ENCODE measurements at places on chromosomes 6 and 20.

- H3K4me1 ChIP-seq: no peaks in the 10 kb centered on the region
- H3K36me3 ChIP-seq: no peaks in the 10 kb centered on the region
- no peak for DNase-seq
- H3K27me3 ChIP-seq: no peaks in the 10 kb centered on the region
- no peak overlapping the region for H3K27ac ChIP-seq
- no peak overlapping the region for H3K4me3 ChIP-seq
These were observed 21.7 kb downstream of the SMLR1 start for GRCh38 chr6:130848945-130849344.

DNA sequence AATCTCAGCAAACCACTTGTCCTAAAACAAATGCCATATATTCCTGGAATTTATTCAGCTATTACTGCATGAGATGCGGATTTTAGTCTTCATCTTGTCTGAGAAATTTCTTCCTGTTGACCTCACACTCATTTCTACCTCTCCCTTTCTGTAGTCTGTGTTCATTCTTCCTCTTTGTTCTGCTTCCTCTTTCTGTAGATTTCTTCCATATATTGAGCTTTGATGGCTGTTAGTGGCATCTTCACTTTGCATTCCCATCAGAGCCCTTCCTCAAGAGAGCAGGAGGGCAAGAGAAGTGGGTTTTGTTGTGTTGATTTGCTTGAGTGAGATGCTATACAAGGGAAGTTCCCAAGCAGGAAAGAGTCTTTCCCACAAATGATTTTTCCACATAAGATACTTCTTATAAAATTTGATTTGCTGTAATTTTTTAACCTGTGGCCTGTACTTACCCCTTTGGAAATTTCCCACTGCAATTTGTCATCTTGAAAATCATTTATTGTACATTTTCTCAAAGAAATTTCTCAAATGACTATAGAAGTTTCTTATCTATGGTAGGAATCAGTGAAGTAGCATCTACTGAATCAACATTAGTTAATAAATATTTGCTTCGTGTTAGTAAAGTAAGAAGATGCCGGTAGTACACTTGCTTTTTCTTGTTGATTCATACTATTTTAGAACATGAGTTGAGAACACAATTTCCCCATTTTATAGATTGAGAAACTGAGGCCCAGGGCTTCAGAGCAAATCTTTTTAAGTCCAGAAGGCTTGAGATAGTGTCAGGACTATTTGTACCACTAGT, 43.8 kb downstream of the MAP3K4 start:
- no peak overlapping the region for H3K27ac ChIP-seq
- H3K27me3 ChIP-seq: no peaks in the 10 kb centered on the region
- peaks cover 5% of the 10 kb centered on the region for H3K4me1 ChIP-seq
- DNase-seq: no peak
- H3K36me3 ChIP-seq: peaks cover 3% of the 10 kb centered on the region
- no peak overlapping the region for H3K4me3 ChIP-seq

GRCh38 chr20:40970218-40970617, 58.4 kb upstream of the TOP1 start:
- no peaks in the 10 kb centered on the region for H3K36me3 ChIP-seq
- no peak overlapping the region for H3K27ac ChIP-seq
- no peaks in the 10 kb centered on the region for H3K4me1 ChIP-seq

DNA sequence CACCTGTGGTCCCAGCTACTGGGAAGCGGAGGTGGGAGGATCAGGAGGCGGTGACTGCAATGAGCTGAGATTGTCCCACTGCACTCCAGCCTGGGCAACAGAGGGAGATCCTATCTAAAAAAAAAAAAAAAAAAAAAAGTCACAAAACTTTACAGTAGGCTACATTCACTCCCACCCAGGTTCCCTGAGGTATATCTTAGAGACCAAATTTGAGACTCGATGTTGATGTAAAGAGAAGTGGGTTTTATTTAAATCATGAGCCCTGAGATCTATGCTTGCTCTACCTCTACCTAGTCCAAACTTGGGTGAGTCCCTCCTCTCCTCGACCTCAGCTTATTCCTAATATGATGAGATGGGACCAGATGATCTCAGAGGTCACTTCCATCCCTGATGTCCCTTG, 8.8 kb upstream of the DEF6 start:
- H3K4me3 ChIP-seq: no peak overlapping the region
- peaks cover 8% of the 10 kb centered on the region for H3K36me3 ChIP-seq

DNA sequence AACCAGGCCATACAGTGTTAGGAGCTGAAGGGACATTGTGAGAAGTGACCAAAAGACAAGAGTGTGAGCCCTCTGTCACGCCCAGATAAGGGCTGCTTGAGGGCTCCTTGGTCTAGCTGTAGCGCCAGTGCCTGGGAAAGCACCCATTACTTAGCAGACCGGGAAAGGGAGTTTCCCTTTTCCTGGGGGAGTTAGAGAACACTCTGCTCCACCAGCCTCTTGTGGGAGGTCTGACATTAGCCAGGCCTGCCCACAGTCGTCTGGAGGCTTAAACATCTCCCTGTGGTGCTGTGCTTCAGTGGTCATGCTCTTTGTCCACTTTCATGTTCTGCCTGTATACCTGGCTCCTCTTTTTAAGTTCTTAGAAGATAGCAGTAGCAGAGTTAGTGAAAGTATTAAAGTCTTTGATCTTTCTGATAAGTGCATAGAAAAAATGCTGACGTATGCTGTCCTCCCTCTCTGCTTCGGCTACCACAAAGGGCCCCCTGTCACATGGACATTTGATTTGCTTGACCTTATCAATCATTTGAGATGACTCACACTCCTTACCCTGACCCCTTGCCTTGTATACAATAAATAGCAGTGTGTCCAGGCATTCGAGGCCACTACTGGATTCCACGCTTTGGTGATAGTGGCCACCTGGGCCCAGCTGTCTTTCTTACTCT, 201.5 kb upstream of the ECI2 start:
- no peaks in the 10 kb centered on the region for H3K36me3 ChIP-seq
- no peak overlapping the region for H3K27ac ChIP-seq
- DNase-seq: no peak
- H3K4me3 ChIP-seq: no peak overlapping the region
- no peaks in the 10 kb centered on the region for H3K27me3 ChIP-seq

GRCh38 chr6:21887231-21888185, 294.0 kb downstream of the SOX4 start:
- H3K4me3 ChIP-seq: no peak overlapping the region
- H3K27ac ChIP-seq: no peak overlapping the region
- H3K4me1 ChIP-seq: no peaks in the 10 kb centered on the region

DNA sequence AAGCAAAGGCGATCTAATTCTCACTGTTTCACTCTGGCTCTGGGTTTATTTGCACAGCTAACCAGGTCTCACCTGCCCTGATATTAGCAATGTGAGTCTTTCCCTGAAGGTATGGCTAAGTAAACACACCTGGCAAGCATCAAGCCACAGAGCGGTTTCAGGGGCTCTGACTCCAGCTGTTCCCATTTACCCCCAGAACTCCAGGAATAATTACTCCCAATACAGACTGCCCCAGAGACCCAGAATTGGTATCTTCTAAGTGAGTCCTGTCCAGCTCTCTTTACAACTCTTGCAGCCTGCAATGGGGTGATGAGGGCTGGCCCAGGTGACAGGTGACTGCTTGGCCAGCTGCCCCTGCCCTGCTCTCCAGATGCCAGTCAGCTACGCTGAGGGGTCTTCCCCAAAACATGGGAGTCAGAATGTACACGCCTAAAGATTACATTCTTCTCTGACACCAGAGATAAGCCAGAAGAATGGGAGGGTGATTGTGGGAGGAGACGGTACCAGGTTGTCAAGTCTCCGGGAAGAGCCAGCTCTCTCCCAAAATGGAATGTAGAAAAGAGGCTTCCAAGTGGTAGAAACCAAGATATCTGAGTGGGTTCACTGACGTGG, 4.9 kb upstream of the LRRN4 start:
- H3K4me3 ChIP-seq: no peak overlapping the region
- no peaks in the 10 kb centered on the region for H3K27me3 ChIP-seq
- DNase-seq: no peak
- H3K36me3 ChIP-seq: no peaks in the 10 kb centered on the region
- no peak overlapping the region for H3K27ac ChIP-seq

DNA sequence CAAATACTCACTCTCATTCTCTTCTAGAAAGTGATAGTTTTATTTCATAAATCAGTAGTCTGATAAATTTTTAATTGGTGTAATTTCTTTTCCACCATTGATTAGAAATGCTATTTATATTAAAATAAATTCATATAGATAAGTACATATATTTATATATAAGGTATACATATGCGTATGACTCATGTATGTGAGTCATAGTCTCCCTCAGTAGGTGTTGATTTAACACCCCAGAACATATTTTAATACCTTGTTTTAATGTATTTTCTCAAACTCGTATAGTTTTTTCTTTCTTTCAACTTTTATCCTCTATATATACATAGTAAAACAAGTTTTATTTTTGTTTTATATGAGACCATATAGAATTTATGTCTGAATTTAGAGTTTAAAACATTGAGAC, 130.4 kb downstream of the PLG start:
- no peak overlapping the region for H3K27ac ChIP-seq
- no peak for DNase-seq
- H3K36me3 ChIP-seq: no peaks in the 10 kb centered on the region
- peaks cover 7% of the 10 kb centered on the region for H3K27me3 ChIP-seq
- no peaks in the 10 kb centered on the region for H3K4me1 ChIP-seq
- no peak overlapping the region for H3K4me3 ChIP-seq

DNA sequence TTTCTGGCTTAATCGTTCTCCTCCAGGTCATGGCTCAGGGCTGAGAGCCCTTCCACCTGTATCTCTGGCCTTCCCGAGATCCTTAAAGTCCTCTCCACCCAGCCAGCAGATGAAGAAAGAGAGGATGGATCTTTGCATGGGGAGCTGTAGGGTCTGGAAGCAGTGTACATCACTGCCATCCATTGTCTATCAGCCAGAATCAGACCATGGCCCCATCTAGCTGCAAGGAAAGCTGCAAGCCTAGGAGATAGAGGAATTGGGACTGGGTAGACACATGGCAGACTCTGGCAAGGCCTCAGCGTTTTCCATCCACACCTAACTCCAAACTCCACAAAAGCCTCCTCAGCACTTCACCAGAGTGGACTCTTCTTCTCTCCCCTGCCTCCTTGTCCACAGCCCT, 113.8 kb upstream of the MAFB start:
- peaks cover 3% of the 10 kb centered on the region for H3K27me3 ChIP-seq
- no peaks in the 10 kb centered on the region for H3K36me3 ChIP-seq
- DNase-seq: no peak
- H3K4me1 ChIP-seq: no peaks in the 10 kb centered on the region
- no peak overlapping the region for H3K27ac ChIP-seq

GRCh38 chr6:48766349-48766748, 655.4 kb upstream of the PTCHD4 start:
- no peak overlapping the region for H3K27ac ChIP-seq
- no peak for DNase-seq
- H3K4me1 ChIP-seq: no peaks in the 10 kb centered on the region
- no peak overlapping the region for H3K4me3 ChIP-seq

DNA sequence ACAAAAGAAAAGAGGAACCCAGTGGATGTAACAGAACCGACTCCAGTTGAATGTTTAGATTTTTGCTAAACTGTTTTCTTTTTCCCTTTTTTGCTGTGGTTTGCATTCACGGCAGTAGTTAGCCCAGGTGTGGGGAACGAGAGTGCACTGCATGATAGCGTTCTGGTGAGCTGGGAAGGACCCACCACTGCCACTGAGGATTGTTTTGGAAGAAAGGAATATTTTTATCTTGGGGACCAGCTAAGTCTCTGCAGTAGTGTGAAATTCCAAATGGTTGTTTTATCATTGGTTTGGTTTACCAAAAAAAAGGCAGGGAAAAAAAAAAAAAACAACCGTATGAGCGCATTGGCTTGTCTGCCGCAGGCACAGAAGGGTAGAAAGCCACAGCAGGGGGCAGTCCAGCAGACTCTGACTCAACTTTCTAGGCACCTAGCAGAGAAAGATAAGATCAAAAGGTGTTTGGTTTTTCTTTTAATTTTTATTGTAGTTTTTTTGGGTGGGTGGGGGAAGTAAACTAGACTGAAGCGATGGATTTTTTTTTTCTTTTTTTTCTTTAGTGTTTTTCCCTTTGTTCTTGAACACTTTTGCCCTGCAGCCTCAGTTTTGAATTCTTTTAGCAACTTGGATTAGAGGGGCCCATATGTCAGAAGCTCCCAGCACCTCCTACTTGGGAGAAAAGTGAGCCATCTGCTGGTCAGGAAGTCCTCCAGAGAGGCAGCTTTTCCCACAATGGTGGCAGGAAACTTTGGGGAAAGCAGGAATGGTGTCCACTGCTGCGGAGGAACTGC, 13.5 kb upstream of the RAB5IF start:
- H3K4me1 ChIP-seq: peaks cover 16% of the 10 kb centered on the region
- H3K27me3 ChIP-seq: no peaks in the 10 kb centered on the region
- DNase-seq: peak; percentile 40
- no peaks in the 10 kb centered on the region for H3K36me3 ChIP-seq

DNA sequence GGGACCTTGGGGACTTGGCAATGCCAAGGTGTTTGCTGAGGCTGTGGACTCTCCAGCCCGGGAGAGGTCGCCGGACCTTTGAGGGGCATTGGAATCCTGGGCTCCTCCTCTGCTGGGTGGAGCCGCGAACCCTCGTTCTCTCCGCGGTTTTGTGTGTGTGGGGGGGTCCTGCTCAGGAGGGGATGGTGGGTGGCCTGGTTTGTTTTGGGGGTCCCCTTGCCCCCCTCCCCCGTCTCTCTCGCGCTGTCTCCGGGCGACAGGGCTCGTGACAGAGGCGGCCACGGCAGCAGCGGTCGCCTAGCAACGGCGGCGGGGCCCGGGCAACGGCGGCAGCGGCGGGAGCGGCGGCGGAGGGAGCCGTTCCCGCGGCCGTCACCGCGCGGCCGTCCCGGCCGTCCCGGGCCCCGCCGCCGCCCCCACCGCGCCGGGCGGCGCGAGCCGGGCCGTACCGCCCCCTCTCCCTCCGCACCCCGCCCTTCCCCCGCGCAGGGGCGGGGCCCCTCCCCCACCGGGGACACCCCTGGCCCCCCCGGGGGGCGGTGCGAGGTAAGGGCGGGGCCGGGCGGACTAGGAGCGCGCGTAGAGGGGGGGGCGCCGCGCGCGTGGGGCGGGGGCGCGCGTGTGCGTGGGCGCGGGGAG, 7.8 kb downstream of the SYNGAP1 start:
- H3K36me3 ChIP-seq: no peaks in the 10 kb centered on the region
- peaks cover 56% of the 10 kb centered on the region for H3K4me1 ChIP-seq
- H3K27me3 ChIP-seq: no peaks in the 10 kb centered on the region
- H3K27ac ChIP-seq: peak overlapping the region; percentile 88
- peak overlapping the region; percentile 75 for H3K4me3 ChIP-seq

GRCh38 chr20:4791121-4791520, 69.4 kb downstream of the PRND start:
- no peaks in the 10 kb centered on the region for H3K27me3 ChIP-seq
- H3K4me1 ChIP-seq: no peaks in the 10 kb centered on the region
- DNase-seq: no peak
- no peak overlapping the region for H3K27ac ChIP-seq
- no peak overlapping the region for H3K4me3 ChIP-seq

DNA sequence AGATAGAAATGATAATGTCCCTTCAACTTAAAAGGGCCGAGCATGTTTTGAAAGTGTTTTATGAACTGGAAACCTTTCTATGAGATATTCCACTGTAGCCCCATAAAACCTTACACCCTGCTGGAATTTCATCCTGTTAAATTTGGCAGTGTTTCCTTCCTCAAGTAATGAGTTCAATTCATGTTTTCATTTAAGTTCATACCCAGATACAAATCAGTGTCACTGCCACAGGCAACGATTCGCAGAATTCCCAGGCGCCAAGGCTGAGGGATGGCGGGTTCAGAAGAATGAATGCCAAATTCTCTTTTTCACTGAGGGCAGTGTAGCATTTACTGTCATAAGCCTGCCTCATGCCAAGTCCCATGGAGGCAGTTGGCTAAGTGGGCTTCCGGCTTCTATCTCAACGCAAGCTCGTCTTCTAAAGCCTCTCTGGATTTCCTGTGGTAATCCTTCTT, 511.8 kb upstream of the ID4 start:
- no peaks in the 10 kb centered on the region for H3K27me3 ChIP-seq
- DNase-seq: no peak
- H3K4me1 ChIP-seq: no peaks in the 10 kb centered on the region
- H3K4me3 ChIP-seq: no peak overlapping the region
- no peak overlapping the region for H3K27ac ChIP-seq

Data from naive thymus-derived CD4-positive, alpha-beta T cell (primary cell).